ENCODE measurements at places on chromosomes 11 and 22.

DNA sequence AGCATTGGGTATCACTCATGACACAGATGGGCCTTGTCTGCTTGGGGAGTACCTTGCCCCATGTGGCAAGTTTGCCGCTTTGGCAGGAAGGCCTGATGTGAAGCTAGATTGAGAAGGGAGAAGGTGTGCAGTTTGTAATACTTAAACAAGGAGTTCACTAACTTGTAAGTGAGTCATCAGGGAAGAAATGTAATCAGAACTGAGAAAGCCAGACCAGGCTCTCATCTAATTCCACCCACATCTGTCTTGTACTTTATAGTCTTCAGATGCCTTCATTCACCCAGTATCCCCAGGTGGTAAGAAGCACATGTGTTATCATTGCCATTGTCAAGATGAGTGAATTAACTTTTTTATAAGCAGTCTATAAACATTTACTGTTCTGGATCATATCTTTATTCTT lies 116.0 kb upstream of the DDI1 start:
- no peak for DNase-seq

DNA sequence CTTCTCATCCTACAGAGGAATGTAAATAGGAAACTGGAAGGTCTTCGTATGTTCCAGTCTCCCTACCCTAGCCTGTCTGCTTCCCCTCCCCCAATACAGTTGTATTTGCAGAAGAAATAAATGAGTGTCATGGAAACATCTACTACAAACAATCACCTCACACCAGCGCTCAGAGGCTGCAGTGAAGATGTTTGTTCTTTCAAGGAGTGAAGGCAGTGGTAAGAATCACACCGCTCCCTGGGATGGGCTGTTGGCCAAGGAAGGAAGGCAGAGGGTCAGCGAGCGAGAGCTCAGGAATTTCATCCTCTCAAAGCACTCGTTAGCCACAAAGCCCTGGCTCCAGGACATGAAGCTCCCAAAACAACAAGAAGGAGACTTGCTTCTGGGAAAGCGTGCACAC lies 1.1 kb upstream of the IGSF9B start:
- no peak for DNase-seq

DNA sequence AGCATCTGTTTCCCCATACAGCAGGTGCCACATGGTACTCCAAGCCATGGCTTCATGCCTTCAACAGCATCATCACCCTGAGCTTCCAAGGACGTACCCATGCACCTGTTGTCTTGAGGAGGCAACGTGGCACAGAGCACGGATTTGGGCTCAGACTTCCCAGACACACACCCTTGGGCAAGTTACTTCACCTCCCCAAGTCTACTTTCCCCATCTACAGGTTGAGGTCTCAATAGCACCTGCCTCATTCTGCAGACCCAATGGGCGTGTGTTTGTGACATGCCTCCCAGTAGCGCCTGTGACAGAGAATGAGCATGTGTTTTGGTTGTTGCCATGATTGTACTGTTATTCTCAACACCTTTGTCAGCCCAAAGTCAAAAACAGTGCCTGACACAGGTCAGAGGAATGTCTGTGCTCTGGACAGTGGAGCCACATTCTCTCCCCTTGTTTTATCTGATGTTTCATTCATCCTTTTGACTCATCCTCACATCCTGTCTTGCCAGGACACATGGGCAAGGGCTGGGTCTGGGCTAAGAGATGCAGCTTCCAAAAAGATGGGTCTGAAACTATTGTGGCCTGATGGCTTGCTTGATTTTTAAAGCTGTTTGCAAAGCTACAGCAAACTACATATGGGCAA lies 53.4 kb upstream of the CCND1 start:
- no peak for DNase-seq

GRCh38 chr11:10314199-10315072 lies 9.6 kb downstream of the ADM start:
- DNase-seq: no peak

DNA sequence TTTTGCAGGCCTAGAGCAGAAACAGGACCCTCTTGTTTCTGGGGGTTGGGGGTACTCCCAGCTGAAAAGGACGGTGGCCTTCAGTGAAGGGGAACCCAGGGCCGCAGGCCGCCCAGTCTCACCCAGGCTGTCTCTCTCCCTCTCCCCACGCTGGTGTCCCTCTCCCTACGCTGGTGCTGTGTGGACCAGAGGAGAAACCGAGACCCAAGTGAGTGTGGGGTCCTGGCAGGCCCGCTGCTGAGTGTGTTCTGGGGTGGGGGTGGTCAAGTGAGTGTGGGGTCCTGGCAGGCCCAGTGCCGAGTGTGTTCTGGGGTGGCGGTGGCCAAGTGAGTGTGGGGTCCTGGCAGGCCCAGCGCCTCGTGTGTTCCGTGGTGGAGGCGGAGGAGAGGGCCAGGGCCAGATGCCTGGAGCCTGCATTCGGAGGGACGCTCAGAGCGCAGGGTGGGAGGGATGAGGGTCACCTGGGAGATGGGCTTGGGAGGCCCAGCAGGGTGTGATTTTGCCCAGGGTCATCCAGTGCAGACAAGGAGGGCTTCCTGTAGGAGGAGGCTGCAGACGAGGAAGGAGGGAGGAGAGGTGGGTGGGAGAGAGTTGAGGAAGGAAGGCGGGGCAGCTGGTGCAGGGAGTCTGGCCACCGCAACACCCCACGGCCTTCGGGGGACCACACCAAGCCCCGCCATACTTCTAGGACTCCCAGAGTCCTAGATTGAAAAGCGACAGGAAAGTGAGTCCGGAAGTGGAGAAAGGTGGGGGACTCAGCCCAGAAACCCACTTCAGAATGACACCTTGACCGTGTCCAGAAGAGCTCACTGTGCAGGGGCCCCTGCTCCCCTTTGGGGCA lies 10.3 kb downstream of the TNNT3 start:
- no peak for DNase-seq

DNA sequence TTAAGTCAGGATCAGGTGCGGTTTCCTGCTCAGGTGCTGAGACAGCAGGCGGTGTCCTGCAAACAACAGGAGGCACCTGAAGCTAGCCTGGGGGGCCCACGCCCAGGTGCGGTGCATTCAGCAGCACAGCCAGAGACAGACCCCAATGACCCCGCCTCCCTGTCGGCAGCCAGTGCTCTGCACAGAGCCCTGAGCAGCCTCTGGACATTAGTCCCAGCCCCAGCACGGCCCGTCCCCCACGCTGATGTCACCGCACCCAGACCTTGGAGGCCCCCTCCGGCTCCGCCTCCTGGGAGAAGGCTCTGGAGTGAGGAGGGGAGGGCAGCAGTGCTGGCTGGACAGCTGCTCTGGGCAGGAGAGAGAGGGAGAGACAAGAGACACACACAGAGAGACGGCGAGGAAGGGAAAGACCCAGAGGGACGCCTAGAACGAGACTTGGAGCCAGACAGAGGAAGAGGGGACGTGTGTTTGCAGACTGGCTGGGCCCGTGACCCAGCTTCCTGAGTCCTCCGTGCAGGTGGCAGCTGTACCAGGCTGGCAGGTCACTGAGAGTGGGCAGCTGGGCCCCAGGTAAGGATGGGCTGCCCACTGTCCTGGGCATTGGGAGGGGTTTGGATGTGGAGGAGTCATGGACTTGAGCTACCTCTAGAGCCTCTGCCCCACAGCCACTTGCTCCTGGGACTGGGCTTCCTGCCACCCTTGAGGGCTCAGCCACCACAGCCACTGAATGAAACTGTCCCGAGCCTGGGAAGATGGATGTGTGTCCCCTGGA lies at the start of gene MYO7A:
Gene MYO7A (plus strand): TSS at position 327 of the 772 bp plus-strand sequence. CDS start 2,389 bp downstream, outside the sequence.
- no peak for DNase-seq

GRCh38 chr11:79694368-79694767 lies 253.5 kb upstream of the TENM4 start:
- no peak for DNase-seq

DNA sequence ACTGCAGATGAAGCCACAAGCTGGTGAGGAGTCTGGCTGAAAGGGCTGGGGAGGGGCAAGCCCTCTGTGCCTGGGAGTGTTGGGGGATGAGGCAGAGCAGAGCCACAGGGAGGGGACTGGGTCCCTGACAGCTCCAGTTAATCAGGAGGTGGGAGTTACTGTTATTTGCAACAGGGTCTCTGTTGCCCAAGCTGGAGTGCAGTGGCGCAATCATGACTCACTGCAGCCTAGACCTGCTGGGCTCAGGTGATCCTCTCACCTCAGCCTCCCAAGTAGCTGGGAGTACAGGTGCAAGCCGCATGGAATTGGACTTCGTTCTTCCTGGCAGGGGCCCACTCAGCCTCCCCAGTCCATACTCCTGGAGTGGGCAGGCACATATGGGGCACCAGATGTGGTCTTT lies 7.7 kb downstream of the SCN2B start:
- DNase-seq: no peak

DNA sequence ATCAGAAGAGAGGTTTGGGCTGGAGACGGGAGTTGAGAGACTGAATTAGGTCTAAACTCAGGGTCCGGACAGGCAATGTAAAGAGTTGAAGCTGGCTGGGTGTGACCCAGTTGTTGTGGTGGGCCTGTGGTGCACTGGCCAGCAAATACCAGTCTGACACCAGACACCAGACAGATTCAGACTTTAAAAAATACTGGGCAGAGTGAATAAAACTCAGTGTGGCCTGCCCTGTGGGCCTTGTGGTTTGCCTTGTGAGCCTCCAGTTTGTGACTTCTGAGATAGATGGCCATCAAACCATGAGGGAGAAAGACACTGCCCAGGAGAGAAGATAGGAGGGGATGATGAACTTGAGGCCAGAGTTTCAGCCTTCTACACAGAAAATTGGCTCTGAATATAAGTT lies 25.8 kb downstream of the RCN1 start:
- no peak for DNase-seq

DNA sequence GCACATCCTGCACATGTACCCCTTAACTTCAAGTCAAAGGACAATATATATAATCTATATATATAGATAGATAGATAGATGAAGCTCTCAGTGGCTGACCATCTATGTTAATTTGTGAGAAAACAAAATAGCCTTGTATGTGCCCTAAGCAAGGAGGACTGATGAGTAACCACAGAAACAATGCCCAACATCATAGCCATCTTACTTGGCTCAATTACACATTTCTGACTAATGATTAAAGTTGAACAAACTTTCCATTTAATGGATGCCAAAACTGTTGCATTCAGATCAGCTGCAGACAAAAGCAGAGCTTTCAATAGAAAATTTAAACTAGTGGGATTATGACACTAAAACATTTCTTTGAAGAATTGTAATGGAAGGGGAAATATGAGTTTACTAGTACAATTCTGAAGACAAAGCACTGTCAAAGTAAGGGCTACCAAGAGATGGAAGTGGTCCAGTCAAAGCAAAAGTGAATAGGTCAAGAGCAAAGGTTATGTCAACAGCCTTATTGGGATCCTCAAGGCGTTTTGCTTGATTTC lies 1188.2 kb upstream of the RAG2 start:
- no peak for DNase-seq

GRCh38 chr11:67302571-67303131 lies 679 bp upstream of the SSH3 start:
- no peak for DNase-seq

GRCh38 chr11:44659641-44660040 lies 67.1 kb upstream of the TSPAN18 start:
- DNase-seq: no peak

- DNase-seq: peak; percentile 79
These were observed 15.7 kb upstream of the PGA3 start for GRCh38 chr11:61187505-61188130.

DNA sequence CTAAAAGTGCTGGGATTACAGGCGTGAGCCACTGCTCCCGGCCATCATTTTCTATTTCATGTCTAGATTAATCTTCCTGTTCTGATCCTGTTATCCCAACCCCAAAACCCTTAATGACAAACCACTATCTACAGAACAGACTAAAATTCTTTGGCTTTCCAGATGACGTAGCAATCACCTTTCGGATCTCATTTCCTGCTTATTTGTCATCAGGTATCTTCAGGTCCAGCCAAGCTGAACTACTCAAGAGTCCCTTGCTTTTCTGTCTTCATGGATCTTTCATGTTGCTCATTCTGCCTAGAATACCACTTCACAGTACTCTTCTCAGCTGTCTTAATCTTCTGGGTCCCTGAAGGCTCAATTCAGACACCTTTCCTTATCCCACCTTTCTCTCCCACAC lies 27.4 kb upstream of the IPO7 start:
- DNase-seq: no peak

- no peak for DNase-seq
These were observed 19.1 kb downstream of the SERPING1 start for GRCh38 chr11:57616595-57616994.

DNA sequence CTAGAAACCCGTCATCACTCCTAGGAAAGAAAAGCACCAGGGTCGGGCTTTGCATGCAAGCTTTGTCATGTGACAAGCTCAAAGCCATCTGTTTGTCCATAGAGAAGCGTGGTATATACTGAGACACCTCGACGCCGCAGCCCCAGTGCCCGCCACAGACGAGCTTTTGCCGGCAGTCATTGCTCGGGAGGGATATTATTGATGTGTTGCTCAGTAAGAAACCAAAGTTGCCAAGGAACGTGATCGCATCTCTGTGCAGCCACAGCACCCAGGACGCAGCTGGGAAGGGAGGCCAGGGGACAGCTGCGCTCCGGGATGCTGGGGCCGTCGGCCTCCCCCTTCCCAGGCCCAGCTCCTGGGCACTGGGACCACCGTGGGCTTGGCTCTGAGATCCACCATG lies 89.5 kb upstream of the KCNQ1OT1 start:
- no peak for DNase-seq

- DNase-seq: no peak
These were observed 2.9 kb downstream of the PHLDB1 start for GRCh38 chr11:118610225-118610772.

GRCh38 chr22:44549701-44550100 lies 51.7 kb upstream of the RTL6 start:
- DNase-seq: no peak

DNA sequence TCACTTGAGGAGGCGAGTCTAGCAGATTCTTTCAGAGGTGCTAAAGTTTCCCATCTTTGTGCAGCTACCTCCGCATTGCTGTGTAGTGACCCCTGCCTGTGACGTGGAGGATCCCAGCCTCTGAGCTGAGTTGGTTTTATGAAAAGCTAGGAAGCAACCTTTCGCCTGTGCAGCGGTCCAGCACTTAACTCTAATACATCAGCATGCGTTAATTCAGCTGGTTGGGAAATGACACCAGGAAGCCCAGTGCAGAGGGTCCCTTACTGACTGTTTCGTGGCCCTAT lies 8.9 kb upstream of the SAMM50 start:
- DNase-seq: no peak

GRCh38 chr11:70220920-70221319 lies 17.8 kb downstream of the FADD start:
- no peak for DNase-seq

DNA sequence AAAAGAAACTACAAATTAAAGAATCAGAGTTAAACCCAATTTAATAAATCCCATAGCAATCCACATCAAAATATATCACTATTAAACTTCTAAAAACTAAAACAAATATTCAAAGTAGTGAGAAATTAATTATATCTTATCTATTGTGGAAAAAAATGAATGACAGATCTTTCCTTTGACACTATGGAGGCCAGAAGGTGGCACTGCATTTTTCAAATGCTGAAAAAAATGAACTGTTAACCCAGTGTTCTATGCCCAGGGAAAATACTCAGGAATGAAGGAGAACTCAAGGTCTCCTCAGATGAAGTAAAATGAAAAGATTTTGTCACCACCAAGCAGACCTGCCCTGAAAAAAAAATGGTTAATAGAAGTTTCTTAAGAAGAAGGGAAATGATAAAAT lies 27.7 kb downstream of the TYR start:
- no peak for DNase-seq

GRCh38 chr11:30465192-30465591 lies 121.0 kb downstream of the MPPED2 start:
- DNase-seq: no peak
